Stimulated activated CD8-positive, alpha-beta memory T cell treated with anti-CD3 and anti-CD28 coated beads, Interleukin-2, amount 100 ng/mL, for 48 hours (primary cell): ENCODE measurements at places on chromosomes 12 and 14.

- DNase-seq = no peak
These were observed 949 bp upstream of the KIF21A start for GRCh38 chr12:39443929-39444209.

DNA sequence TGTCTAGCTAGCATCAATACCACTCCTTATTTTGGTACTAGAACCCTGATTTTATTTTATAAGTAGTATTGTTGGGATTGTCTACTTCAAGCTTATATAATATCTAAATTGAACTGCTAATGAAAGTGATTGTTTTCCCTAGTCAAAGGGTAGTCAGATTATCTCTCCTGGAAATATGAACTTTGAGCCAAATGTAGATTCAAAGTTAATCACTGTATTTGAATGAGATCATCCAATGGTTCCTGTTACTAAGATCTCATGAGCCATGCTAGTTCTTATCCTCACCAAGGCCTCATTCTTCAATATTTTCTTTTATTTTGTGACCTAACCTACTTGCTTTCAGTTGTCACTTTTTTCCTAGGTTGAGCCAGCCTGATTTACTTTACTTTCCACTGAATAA, 276.7 kb downstream of the RASSF9 start:
- no peak for DNase-seq

DNA sequence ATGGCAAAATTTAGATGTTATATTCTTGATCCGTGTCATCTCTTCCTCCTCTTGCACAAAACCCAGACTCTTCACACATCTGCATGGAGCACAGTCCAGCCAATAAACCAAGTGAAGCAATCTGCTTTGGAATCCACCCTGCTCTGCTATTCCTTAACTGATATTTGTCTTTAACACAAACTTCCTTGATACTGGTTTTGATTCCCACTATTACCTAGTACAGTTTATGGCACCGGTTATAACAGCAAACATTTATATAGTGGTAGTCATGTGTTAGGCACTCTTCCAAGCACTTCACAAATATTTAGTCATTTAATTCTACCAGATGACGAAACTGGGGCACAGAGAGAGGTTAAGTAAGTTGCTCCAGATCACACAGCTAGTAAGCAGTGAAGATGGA, 12.5 kb downstream of the STYK1 start:
- DNase-seq = no peak

- DNase-seq = no peak
These were observed 21.0 kb downstream of the ARL6IP4 start for GRCh38 chr12:123001464-123001863.

DNA sequence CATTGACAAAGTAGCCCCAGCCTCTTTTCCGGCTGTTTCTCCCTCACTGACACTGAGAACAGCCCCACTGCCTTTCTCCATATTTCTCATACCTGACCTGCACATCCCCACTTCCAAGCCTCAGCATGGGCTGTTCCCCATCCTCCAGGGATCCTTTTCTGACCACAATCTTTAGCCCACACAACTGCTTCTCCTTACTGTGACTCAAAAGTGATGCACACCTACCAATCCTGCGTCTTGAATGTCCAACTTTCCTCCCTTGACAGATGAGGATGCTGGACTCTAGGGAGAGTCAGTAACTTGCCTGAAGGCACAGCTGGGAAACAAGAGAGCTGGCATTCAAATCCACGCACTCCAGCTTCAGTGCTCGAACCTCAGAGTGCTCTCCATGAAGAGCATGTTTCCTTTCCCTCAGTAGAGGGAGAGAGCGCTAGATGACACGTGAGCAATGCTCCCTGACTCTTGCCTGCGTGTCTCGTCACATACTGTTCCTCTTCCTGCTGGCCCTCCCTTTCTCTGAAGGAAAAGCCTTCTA, 75.6 kb downstream of the NTF3 start:
- no peak for DNase-seq

DNA sequence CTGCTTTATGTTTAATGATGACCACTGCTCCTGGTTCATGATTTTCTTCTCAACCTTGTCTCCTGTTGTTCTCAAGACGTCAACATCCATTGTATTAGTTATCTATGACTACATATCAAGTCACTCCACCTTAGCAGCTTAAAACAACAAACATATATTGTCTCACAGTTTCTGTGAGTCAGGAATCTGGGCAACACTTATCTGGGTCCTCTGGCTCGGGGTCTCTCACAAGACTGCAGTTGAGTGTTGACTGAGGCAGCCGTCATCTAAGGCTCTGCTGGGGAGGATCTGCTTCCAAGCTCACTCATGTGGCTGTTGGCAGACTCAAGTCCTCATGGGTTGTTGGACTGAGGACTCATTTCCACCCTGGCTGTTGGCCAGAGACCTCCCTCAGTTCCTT, 27.3 kb upstream of the FRS2 start:
- DNase-seq = no peak

- no peak for DNase-seq
These were observed 797 bp downstream of the UNG start for GRCh38 chr12:109098183-109098604.

- no peak for DNase-seq
These were observed 101.8 kb upstream of the DYRK2 start for GRCh38 chr12:67546746-67547145.

DNA sequence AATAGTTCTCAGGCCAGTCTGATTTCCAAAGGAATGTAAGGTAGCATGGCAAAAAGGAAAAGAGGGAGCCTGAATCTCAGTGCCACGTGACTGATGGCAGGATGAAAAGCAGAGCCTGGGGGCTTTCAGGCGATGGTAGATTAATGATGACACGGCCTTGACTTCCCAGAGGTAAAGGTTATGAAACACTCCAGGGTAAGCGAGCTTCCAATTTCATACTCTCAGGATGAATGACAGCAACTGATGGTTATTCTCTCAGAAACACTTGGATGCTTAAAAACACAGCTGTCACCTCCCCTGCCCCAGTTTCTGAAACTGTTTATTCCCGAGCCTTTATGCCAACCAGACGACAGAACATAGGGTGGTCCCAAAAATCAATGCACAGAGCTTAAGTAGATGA, 28.8 kb downstream of the GDF11 start:
- DNase-seq = no peak

GRCh38 chr12:62301799-62302133, 41.6 kb downstream of the USP15 start:
- no peak for DNase-seq

DNA sequence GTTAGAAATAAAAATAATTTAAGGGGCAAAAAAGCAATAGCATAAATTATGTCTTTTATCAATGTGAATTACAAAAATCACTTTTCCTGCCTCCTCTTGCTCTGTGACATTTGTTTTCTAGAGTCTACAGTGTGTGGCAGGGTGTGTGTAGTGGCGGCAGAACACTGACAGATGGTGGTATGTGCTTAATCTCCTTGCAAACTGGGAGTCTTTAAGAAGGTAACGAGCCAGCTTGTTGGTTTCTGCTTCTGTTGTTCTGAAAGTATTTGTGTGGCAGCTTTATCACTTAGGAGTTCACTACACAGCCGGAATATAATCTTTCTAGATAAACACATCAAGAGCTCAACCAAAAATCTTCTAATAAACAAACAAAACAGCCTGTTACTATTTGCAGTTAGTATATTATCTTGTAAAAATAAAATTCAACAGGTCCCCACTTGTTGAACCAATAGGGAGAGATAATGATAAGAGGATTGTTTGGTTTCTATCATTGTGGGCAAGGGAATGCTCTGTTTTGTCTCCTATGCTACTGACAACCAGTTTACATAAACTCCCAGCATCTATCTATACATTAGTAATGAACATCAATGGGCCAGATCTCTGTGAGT, 13.0 kb downstream of the CDKL1 start:
- DNase-seq = no peak

DNA sequence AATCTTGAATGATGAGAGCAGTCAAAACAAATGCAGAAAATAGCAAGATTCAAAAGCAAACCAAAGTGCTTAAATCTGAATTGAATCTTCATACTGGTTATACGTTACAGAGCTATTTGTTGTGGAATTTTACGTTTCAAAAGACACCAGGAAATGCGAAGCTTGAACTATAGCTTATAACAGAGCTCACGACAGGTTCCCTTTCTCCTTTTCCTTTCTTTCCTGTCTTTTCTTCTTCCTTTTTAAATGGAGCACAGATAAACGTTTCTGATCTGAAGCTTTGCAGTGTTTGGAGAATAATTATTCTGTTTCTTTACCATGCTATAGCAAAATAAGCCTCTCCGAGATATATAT, 492.6 kb upstream of the GARIN6 start:
- DNase-seq = no peak

- no peak for DNase-seq
These were observed 90.3 kb downstream of the RPS6KA5 start for GRCh38 chr14:90970167-90970600.

DNA sequence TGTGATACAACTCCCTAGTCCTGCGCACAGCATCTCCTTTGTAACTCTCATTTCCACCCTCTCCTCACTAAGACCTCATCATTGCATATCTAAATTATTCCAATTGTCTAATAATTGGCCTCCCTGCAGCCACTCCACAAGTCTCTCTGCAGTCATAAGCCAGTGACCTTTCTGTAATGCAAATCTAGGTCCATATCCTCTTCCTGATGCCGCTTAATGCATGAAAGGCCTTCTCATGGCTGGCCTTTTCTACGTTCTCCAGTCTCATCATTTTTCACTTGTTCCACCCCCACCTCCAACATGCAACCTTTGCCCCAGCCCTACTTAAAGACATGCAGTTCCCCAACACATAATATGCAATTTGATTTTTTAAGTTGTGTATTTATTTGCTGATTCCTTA, 96.0 kb downstream of the RPAP3 start:
- no peak for DNase-seq

GRCh38 chr14:61533513-61534255, 161.6 kb upstream of the HIF1A start:
- DNase-seq = no peak

GRCh38 chr12:47744005-47744651, 14.6 kb downstream of the RAPGEF3 start:
- no peak for DNase-seq
